ENCODE measurements at places on chromosomes 12 and 14. TPM values are rescaled to one million over a fixed set of nuclear protein-coding genes. Genes with fewer than 3 reads are reported as not detected.

The MMP17 gene
- polyA plus RNA-seq = 15.5 TPM

The PZP gene
- polyA plus RNA-seq = not detected

The POTEM gene
- polyA plus RNA-seq = not detected

The SERPINA6 gene
- not detected for polyA plus RNA-seq

The CLEC4C gene
- polyA plus RNA-seq = not detected

The DHRS1 gene
- 16.2 TPM for polyA plus RNA-seq

The LBHD2 gene
- not detected for polyA plus RNA-seq

The RBP5 gene
- polyA plus RNA-seq = 0.80 TPM

The SPX gene
- 5.8 TPM for polyA plus RNA-seq

The SLC22A17 gene
- 298 TPM for polyA plus RNA-seq

The HCAR1 gene
- 1.2 TPM for polyA plus RNA-seq

The PRH2 gene
- not detected for polyA plus RNA-seq
